WTC11 (cell line): ENCODE measurements at places on chromosomes 6 and 20. TPM values are rescaled to one million over a fixed set of nuclear protein-coding genes. Genes with fewer than 3 reads are reported as not detected.
A peak's percentile ranks its signal among the peaks of the same experiment; 100 is the strongest.

C20orf144 gene
- total RNA-seq = 0.09 to 0.21 TPM (median 0.14 TPM) in 3 replicates

TMEM14A gene
- 8.7 to 13.6 TPM (median 13.2 TPM) in 3 replicates for total RNA-seq

CCM2L gene
- total RNA-seq = 7.8 to 10.9 TPM (median 9.1 TPM) in 3 replicates

ARFGEF3 gene
- total RNA-seq = 20.0 to 20.5 TPM (median 20.1 TPM) in 3 replicates

GNAS-AS1 gene
- 12.2 to 13.4 TPM (median 12.8 TPM) in 3 replicates for total RNA-seq

PTPN1 gene
- 23.4 to 29.4 TPM (median 25.3 TPM) in 3 replicates for total RNA-seq

LY6G6C gene
- 0.21 to 0.35 TPM in 2 of 3 replicates, not detected in the other for total RNA-seq

DNA sequence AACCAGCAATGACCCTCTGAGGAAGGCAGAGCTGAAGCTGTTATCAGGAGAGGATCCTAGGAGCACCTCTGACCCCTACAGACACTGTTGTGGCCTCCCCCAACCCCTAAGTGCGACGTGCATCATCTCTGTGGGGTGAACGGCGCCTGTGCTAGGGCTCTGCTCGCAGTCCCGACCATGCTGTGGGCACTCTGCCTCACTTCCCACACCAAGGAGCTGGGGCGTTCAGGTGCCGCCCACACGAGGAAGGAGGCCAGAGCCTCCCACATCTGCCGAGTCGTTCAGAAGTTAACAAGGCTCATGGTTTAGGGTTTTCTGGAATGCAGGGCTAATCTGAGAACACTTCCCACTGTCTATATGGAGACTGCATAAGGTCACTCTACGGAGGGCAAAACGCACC is 62.1 kb downstream of the GINS1 start:
- DNase-seq = no peak

DNA sequence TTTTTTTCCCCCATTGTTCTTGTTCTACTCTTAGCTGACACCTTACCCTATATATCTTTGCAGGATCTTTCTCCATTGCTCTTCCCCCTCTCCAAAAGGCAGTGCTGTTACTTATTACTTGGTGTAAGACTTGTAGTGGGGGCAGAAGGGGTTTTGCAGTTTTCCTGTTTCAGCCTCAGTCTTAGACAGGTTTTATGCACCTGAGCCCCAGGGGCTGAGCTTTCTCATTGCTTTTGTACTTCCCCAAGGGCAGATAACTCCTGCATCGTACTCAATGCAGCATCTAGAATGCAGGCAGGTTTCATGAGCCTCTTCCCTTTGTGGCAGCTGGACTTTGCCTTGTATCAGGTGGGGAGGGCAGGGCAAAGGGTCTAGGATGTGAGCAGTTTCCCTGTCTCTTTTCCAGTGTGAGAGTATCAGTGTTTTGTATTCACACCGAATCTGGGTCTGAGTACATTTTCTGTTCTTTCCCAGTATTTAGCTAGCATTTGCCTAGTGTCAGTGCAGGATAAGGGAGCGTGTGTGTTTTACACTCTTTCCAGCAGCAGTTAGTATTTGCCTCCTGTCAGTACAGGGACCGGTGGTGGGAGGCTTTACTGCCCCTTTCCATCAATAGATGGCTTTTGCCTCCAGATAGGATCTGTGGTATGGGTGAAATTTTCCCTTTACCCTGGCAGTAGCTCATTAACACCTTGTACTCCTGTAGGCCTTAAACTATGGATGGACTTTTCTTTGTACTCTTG is 19.6 kb downstream of the CYB5R4 start:
- DNase-seq = no peak

GRCh38 chr6:163945808-163946207 is 531.3 kb downstream of the QKI start:
- DNase-seq = no peak

GRCh38 chr20:46305331-46305972 is 2.8 kb downstream of the CDH22 start:
- DNase-seq = no peak

DNA sequence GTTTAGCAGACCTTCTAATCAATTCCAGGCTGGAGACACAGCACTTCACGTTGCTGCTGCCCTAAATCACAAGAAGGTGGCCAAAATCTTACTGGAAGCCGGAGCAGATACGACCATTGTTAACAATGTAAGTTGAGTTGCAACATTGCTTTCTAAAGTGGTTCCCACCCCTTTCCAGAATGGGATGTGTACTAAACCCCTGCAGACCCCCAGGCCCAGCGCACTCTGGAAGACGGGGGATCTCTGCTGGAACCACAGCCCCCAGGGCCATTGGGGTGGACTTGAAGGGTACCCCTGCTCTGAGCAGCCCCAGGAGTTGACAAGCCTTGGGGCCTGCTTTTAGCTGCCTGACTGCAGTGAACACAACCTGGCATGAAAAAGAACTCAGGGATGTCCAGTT is 22.0 kb downstream of the LYRM2 start:
- DNase-seq = no peak

DNA sequence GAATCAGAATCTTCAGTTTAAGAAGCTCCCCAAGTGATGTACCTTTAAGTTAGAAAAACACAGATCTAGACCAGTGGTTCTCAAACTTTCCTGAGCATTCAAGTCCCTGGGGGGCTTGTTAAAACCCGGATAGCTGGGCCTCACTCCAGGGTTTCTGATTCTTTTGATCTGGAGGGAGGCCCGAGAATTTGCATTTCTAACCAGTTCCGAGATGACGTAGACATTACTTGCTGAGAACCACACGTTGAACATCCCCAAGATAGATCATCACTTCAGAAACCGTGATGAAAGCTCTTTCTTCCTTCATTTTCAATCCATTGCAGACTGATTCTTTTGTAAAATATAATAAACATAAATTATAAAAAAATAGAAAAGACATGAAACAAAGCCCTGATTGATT is 40.7 kb upstream of the KIF16B start:
- DNase-seq = no peak

GRCh38 chr20:33883164-33883563 is 72.0 kb downstream of the CHMP4B start:
- no peak for DNase-seq

DNA sequence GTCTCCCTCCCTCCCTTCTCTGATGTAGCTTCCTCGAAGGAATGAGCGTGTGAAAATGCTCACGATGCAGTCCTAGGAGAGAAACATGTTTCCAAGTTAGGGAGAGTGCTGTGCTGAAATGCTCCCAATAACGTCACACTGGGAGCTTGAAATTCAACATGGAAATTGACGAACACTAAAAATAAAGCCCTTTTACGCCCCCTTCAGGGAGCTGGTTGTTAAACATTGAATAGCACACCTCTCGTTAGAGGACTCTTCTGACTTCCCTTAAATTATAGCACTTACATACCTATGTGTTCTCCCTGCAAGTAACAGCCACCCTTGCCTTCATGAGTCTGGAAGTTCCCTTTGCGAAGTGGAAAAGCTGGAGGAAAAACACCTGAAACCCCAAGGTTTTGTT is 88.6 kb downstream of the BFSP1 start:
- peak; percentile 38 for DNase-seq

- no peak for DNase-seq
Observed at GRCh38 chr6:3785745-3786098, 34.2 kb upstream of the PXDC1 start.

- DNase-seq = no peak
Observed at GRCh38 chr6:40671694-40672050, 84.5 kb upstream of the LRFN2 start.

DNA sequence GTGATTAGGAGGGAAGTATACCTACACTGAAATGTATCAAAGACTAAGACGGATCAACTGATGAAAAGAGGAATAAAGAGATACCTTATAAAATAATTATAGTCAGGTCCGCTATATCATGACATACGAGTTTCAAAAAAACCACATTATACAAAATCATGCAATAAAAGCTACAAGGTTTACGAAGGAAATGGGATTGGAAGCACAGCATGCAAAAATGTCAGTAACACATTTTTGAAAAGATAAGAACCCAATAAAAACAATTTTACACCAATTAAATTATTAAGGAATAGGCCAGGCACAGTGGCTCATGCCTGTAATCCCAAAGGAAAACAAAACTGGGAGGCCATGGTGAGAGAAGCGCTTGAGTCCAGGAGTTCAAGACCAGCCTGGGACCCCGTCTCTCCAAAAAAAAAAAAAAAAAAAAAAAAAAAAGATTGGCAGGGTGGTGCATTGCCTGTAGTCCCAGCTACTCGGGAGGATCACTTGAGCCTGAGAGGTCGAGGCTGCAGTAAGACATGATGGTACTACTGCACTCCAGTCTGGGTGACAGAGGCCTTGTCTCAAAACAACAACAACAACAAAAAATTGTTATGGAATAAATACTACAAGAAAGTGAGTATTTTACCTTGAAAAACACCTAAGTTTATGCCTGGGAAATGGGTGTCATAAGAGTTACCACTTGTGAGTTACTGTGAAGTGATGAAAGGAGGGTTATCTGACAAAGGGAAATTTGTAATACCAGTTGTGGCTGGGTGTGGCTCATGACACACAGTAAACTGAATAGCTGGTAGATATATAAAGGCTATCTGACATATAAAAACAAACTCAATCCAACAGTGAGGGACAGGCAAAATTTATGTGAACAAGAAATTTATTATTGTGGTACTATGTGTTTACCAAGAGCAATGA is 45.2 kb downstream of the RANBP9 start:
- DNase-seq = no peak

DNA sequence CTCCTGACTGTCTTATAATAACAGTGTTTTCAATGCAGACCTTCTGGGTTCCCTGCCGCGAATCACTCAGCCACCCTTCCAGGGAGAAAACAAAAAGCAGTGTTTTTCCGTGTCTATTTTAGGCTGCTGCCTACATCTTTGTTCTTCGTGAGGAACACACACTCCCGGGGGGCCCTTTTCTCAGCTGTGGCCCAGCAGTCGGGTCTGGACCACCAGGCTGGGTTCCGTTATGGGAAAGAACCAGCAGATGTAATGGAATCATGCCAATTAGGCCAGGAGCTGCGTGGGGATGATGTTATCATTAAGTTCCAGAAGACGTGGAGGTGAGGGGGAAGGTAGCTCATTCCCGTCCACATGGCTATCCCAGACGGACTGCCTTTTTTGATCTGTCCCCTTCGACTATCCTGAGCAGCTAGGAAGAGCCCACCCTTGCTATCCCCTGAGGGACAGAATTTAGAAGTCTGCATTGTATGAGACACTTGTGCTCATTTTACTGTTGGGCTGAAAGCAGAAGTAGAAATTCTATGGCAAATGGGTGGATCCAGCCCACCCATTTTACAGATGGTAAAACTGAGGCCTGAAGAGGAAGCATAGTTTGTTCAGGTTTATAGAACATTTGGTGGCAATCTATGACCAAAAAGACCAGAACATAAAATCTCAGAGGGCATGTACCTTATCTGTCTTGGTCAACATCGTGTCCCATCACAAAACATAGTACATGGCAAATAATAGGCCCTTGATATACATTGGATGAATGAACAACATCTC is 54.5 kb downstream of the KCNB1 start:
- DNase-seq = no peak

DNA sequence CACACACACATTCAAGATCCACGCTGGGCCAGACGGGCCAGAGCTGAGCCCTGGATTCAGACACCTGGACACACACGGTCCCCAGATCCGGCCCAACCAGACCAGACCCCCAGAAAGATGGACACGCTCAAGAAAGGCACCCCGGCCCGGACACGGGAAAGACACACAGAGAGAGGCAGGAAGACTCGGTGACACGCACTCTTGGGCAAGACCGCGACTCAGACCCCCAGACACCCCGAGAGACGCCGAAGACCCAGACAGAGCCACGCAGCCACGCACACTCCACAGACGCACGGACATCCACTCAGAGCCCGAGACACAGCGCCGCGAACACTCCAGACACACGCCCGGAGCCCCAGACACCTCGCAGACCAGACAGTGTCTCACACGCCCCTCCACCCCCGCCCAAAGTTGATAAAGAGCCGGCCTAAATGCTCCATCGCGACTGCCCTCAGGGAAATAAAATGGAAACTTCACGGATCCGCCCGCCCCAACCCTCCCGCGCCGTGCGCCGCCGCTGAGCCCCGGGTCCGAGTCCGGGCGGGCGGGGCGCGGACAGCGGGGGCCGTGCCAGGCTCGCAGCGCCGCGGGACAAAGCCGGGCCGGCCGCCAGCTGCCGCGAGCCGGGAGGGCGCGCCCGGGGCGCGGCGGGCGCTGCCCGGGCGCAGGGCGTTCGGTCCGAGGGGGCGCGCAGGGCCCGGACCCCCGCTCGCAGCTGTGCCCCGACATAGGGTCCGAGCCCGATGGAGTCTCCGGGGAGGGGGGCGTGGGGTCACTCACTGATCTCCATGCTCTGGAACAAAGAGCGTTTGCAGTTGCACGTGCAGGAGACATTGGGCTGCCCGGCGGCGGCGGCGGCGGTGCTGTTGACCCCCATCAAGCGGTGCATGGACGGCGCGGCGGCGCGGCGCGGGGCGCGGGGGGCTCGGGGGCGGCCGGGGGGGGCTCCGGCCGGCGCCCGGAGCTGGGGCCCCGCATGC is 831 bp downstream of the PMEPA1 start:
- no peak for DNase-seq
